ENCODE measurements at places on chromosomes 5 and 9. TPM values are rescaled to one million over a fixed set of nuclear protein-coding genes. Genes with fewer than 3 reads are reported as not detected.

Gene CCDC152
- total RNA-seq = 4.3 TPM

Gene ABO
- total RNA-seq = 0.60 TPM

Gene LYRM7
- total RNA-seq = 15.8 TPM

Gene ZNF883
- total RNA-seq = not detected

Gene TMEM252
- not detected for total RNA-seq

Gene IL9
- total RNA-seq = 2.0 TPM

Gene MEIKIN
- not detected for total RNA-seq

Gene DNAH5
- not detected for total RNA-seq

Gene DIPK1B
- 0.47 TPM for total RNA-seq

Gene ANXA6
- total RNA-seq = 286 TPM

Gene TMEM215
- total RNA-seq = not detected

All from activated T-helper 1 cell treated with anti-CD3 and anti-CD28 coated beads, Interleukin-12 subunit alpha, Interleukin-12 subunit beta, Interleukin-2, Interleukin-4 antibody, amounts not matched to agents 30 ng/mL and 10 ng/mL and 1 ng/mL, durations not matched to agents 14 hours and 24 hours and 36 hours (primary cell).